ENCODE measurements at places on chromosomes 2 and 18. TPM values are rescaled to one million over a fixed set of nuclear protein-coding genes. Genes with fewer than 3 reads are reported as not detected.

AKAIN1 gene
- not detected for total RNA-seq

GRCh38 chr18:3691705-3692104 lies 241.7 kb downstream of the TGIF1 start:
- no peak for DNase-seq

DNA sequence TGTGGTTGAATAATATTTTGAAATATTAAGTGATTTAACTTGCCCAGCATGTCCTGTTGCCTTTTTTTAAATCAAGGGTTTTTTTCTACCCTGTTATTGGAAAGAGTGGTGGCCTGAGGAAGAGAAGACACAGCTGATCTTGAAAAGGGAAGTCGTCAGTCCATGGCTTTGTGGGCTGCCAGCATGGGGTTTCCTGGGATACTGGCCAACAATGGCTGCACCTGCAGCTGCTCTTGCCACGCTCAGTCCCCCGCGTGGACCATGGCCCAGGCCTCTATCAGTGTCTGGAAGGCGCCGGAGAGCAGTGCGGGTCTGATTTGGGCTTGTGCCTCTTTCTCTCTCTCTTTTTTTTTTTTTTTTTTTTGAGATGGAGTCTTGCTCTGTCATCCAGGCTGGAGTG lies 99.3 kb downstream of the ASB1 start:
- DNase-seq: no peak

EPB41L3 gene
- 1.5 TPM for total RNA-seq

PLA2R1 gene
- not detected for total RNA-seq

Data from naive thymus-derived CD8-positive, alpha-beta T cell (primary cell).